T-helper 22 cell (primary cell): ENCODE measurements at places on chromosomes 12 and 14.

GRCh38 chr12:5295996-5296395, 135.9 kb upstream of the NTF3 start:
- no peak for DNase-seq

- no peak for DNase-seq
These were observed 32.0 kb downstream of the SSH1 start for GRCh38 chr12:108825201-108825950.

GRCh38 chr12:122547330-122547729, 20.3 kb downstream of the KNTC1 start:
- DNase-seq: no peak

- DNase-seq: no peak
These were observed at the start of gene AVPR1A for GRCh38 chr12:63150713-63151622. Gene AVPR1A, minus strand, starts transcription at chr12:63151201. Its CDS starts 365 bp downstream, at chr12:63150836.

DNA sequence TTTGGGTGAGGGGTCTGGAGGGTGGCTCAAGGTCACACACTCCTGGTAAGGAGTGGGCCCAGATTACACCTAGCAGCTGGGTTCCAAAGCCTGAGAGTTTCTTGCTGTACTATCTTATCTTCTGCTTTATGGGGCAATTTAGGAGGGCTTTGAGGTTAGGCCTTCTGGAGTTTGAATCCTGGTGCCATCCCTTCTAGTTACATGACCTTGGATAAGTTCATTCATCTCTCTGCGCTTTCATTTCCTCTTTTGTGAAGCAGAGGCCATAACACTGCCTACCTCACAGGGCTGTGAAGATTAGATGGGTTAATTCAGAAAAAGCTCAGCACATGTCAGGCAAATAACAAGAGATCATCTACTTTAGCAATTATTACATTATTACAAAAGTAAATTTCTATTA, 7.4 kb upstream of the KRT77 start:
- DNase-seq: no peak

- DNase-seq: no peak
These were observed 10.2 kb downstream of the RIN3 start for GRCh38 chr14:92523752-92524151.

DNA sequence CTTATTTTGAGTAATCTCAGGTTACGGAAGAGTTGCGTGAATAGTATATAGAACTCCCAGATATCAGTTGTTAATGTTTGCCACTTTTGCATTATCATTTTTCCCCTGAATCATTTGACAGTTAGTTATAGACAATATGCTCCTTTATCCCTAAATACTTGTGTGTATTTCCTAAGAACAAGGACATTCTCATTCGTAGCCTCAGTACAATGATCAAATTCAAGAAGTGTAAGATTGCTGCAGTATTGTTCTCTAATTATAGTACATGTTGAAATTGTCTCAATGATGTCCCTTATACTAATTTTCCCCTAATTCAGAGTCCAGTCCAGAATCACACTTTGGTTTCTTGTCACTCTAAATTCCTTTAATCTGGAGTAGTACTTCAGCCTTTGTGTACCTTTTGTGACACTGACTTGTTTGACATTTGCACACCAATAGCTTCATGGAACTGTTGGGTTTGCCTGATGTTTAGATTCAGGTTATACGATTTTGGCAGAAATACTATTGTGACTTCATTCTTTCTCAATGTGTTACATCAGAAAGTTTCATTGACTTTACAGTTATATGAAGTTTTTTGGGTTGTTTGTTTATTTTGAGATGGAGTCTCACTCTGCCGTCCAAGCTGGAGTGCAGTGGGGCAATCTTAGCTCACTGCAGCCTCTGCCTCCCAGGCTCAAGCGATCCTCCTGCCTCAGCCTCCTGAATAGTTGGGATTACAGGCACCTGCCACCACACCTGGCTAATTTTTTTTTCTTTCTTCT, 13.1 kb downstream of the DYNC1H1 start:
- DNase-seq: no peak

DNA sequence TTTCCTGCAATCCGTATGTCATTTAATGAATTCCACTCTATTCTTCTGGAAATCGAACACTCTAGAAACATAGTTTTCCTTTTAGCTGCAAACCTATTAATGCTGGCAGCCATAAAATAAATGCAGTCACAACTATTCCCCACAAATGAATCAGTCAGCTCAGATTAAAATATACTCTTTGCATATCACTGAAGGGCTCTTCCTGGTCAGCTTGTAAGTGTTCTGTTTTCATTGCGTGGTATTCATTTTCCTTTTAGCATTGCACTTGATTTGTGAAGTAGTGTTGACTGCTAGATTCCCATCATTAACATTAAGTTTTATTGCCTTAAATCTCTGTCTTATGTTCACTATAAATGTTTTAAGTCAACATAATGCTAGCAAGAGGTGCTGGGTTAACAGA, 685.9 kb downstream of the DIO2 start:
- DNase-seq: no peak

DNA sequence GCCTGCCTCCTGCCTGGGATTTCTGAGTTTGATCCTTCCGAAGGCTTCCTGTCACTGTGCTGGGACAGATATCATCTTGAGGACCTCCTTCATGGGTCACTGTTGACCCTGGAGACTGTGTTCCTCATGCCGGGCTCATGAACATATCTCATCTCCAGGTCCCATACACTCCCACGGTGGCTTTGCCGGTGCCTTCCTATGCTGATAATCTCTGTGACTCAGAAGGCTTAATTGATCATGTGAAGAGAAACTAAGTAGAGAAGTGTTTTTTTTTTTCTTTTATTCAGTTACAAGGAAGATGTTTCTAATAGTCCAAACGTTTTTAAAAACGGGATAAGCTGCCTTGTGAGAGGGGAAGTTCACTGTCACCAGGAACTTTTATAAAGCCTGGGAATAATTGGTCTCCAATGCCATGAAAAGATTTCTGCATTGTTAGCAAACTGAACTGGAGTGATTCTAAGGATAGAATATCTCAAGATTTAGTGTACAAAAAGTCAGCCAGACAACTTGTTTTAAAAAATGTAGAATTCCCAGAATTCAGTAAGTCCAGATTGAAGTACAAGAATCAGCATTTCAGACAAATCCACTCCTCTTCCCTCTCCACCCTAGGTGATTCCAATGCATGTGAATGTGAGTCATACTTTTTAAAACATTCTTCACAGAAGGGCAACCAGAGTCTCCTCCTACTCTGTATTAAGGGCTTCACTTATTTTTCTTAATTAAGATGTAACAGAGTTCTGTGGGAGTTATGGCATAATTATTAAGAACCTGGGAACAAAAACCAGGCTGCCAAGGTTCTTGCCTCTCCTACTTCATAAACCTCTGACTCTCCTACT, 139.8 kb upstream of the LGR5 start:
- no peak for DNase-seq

GRCh38 chr12:70823182-70823976, 97.2 kb downstream of the PTPRR start:
- no peak for DNase-seq

DNA sequence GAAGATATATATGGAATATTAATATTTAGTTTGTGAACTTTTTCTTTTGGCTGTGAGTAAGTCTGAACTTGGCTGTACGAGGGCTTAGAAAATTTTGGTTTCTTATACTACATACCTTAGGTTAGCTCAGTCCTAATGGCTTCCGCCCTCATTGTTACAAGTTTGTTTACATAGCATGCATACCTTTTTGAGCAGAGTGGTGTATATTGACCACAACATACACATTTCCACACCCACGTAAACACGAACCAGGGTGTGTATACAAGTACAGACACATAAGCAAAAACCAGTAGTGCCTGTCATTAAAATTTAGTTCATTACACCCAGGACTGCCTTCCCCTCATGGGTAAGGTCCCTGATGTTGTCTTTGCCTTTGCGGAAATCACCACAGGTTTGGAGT, 230.2 kb upstream of the RGS6 start:
- no peak for DNase-seq

GRCh38 chr12:98405805-98406366, 109.5 kb upstream of the TMPO start:
- no peak for DNase-seq
